ENCODE measurements at places on chromosomes 2 and 18.

- no peak for DNase-seq
- no peaks in the 10 kb centered on the region for H3K4me1 ChIP-seq
- H3K27ac ChIP-seq = no peak overlapping the region
- H3K27me3 ChIP-seq = no peaks in the 10 kb centered on the region
- H3K4me3 ChIP-seq = no peak overlapping the region
- H3K36me3 ChIP-seq = no peaks in the 10 kb centered on the region
Measured at GRCh38 chr18:65988386-65988785, 237.6 kb downstream of the CDH7 start.

GRCh38 chr2:184597571-184597991, 748 bp upstream of the ZNF804A start:
- H3K36me3 ChIP-seq = no peaks in the 10 kb centered on the region
- peak; percentile 75 for DNase-seq
- H3K27ac ChIP-seq = peak overlapping the region; percentile 14
- H3K4me3 ChIP-seq = peak overlapping the region; percentile 79
- peaks cover 40% of the 10 kb centered on the region for H3K27me3 ChIP-seq
- no peaks in the 10 kb centered on the region for H3K4me1 ChIP-seq

- peak overlapping the region; percentile 16 for H3K4me3 ChIP-seq
- no peaks in the 10 kb centered on the region for H3K36me3 ChIP-seq
- H3K4me1 ChIP-seq = peaks cover 19% of the 10 kb centered on the region
- DNase-seq = peak; percentile 36
- no peaks in the 10 kb centered on the region for H3K27me3 ChIP-seq
Measured at GRCh38 chr2:61639721-61640120, 101.6 kb upstream of the XPO1 start.

GRCh38 chr2:189016311-189016861, 42.2 kb downstream of the COL3A1 start:
- no peaks in the 10 kb centered on the region for H3K27me3 ChIP-seq
- H3K4me1 ChIP-seq = peaks cover 4% of the 10 kb centered on the region
- no peak overlapping the region for H3K4me3 ChIP-seq
- H3K36me3 ChIP-seq = no peaks in the 10 kb centered on the region
- H3K27ac ChIP-seq = no peak overlapping the region
- no peak for DNase-seq

DNA sequence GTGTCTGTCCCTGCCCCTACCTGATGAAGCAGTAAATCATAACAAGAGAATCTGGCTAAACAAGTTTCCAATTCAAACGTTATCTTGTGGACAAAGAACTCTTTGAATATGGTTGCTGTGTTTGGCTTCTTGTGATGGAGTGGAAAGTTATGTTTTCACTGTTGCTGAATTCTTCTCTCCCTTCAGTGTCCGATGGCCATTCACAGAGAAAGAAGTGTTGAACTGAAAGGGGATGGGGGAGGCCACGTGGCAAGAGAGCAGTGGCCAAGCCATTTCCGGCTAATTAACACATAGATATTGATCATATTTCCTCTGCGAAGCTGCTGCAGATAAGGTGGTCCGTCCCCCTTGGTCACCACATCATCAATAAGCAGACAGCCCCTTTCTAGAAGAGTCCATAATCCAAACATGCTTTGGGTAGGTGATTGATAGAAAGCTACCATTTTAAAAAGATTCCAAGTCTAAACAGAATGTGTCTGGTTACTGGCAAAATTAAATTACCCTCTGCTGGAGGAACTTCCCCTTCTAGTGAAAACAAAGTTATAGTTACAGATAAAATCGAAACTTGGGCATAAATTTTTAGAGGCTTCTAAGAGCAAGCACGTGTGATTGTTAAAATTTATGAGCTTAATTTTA, 36.9 kb upstream of the FZD7 start:
- no peaks in the 10 kb centered on the region for H3K27me3 ChIP-seq
- no peak overlapping the region for H3K4me3 ChIP-seq
- no peak for DNase-seq
- H3K36me3 ChIP-seq = no peaks in the 10 kb centered on the region

- H3K4me1 ChIP-seq = no peaks in the 10 kb centered on the region
- H3K4me3 ChIP-seq = no peak overlapping the region
- H3K27me3 ChIP-seq = no peaks in the 10 kb centered on the region
- no peak for DNase-seq
- no peak overlapping the region for H3K27ac ChIP-seq
Measured at GRCh38 chr2:30756971-30757370, 50.3 kb downstream of the CAPN13 start.

DNA sequence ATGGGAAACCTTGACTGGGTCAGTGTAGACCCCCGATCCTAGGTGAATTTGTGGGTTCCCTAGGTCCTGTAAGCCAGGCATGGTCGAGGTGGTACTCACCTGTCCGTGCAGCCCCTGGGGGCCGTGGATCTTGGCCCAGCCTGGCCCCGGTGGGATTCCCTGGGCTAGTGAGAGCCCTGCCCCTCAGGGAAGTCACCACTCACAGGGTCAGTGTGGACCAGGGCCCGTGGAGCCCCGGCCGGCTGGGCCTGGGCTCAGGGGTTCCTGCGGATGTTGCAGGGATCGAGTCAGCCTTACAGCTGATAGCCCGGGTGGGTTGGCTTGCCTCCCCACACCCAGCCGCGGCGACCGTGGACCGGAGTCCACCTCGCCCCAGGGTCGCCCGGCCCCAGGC, 528 bp downstream of the ATG9A start:
- H3K36me3 ChIP-seq = peaks cover 48% of the 10 kb centered on the region
- peaks cover 2% of the 10 kb centered on the region for H3K4me1 ChIP-seq
- no peaks in the 10 kb centered on the region for H3K27me3 ChIP-seq
- DNase-seq = no peak
- peak overlapping the region; percentile 81 for H3K27ac ChIP-seq

DNA sequence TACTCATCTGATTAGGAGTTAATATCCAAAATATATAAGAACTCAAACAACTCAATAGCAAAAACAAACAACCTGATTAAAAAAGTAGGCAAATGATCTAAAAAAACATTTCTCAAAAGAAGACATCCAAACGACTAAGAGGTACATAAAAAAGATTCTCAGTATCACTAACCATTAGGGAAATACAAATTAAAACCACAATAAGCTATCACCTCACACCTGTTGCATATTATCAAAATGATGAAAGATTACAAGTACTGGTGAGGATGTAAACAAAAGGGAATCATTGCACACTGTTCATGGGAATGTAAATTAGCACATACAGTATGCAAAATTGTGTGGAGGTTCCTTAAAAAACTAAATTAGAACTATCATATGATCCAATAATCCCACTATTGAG, 865.5 kb downstream of the TMEM182 start:
- H3K27me3 ChIP-seq = no peaks in the 10 kb centered on the region
- H3K27ac ChIP-seq = no peak overlapping the region
- no peak for DNase-seq
- no peaks in the 10 kb centered on the region for H3K36me3 ChIP-seq

DNA sequence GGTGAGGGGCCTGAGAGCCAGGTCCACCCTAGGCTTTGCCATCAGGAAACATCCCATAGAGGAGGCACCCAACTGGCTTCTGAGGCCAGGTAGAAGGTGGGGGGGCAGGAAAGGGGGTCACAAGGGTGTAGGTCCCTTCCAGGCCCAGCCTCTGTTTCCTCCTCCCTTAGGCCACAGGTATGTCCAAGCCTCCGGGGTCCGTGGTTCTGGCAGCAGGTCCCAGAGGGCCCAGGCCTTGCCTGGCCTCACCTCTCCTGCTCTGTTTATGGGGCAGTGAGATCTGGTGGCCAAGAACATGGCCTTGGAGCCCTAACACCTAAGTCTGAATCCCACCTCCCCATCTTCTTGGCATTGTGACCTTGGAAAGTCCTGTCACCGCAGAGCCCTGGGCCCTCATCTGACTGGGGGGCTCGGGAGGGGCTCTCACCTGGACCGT, 21.6 kb upstream of the GPR17 start:
- H3K4me3 ChIP-seq = no peak overlapping the region
- no peaks in the 10 kb centered on the region for H3K36me3 ChIP-seq
- no peak for DNase-seq

DNA sequence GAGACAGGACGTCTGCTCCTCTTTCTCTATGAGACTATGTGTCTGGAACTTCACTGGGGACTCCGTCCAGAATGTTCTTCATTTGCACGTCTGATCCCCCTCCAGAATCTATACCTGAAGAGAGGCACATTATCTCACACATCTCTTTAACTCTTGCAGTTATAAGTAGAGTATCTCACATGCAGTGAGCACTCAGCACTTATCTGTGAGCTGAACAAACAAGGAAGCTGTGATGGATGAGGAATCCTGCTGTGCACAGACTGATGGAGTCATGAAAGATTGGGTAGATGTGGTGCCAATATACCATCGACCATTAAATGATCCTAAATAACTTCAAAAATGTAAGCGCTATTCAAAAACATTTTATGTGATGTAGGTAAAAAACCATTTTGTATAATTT, 888.3 kb upstream of the CELF4 start:
- peak; percentile 51 for DNase-seq
- H3K4me1 ChIP-seq = peaks cover 4% of the 10 kb centered on the region
- H3K4me3 ChIP-seq = no peak overlapping the region
- no peak overlapping the region for H3K27ac ChIP-seq
- no peaks in the 10 kb centered on the region for H3K36me3 ChIP-seq

DNA sequence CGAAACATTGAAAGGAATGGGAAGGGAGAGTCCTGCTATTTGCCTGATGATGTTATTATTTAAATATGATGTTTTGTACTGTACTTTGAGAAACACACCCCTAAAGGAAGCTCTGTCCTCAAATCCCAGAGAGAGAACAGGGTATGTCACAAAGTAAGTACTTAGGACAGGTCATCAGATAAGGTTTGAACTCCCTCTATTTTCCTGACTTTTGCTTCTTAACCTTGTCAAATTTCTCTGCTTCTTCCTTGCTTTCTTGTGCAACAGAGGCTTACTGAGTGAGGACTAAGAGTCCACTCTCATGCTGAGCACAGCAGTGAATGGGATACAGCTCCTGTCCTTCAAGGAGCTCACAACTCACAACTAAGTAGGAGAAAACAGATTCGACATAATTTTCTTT, 3.7 kb downstream of the DGUOK start:
- no peak for DNase-seq
- H3K27me3 ChIP-seq = no peaks in the 10 kb centered on the region
- no peak overlapping the region for H3K27ac ChIP-seq
- H3K4me1 ChIP-seq = no peaks in the 10 kb centered on the region
- H3K36me3 ChIP-seq = peaks cover 25% of the 10 kb centered on the region

- H3K27me3 ChIP-seq = no peaks in the 10 kb centered on the region
- peaks cover 19% of the 10 kb centered on the region for H3K4me1 ChIP-seq
- H3K27ac ChIP-seq = no peak overlapping the region
Measured at GRCh38 chr2:230874876-230875275, 10.1 kb downstream of the ITM2C start.

- H3K4me1 ChIP-seq = no peaks in the 10 kb centered on the region
- no peaks in the 10 kb centered on the region for H3K27me3 ChIP-seq
- no peak for DNase-seq
- H3K4me3 ChIP-seq = no peak overlapping the region
- peaks cover 76% of the 10 kb centered on the region for H3K36me3 ChIP-seq
Measured at GRCh38 chr2:135870571-135870970, 5.7 kb downstream of the MCM6 start.

DNA sequence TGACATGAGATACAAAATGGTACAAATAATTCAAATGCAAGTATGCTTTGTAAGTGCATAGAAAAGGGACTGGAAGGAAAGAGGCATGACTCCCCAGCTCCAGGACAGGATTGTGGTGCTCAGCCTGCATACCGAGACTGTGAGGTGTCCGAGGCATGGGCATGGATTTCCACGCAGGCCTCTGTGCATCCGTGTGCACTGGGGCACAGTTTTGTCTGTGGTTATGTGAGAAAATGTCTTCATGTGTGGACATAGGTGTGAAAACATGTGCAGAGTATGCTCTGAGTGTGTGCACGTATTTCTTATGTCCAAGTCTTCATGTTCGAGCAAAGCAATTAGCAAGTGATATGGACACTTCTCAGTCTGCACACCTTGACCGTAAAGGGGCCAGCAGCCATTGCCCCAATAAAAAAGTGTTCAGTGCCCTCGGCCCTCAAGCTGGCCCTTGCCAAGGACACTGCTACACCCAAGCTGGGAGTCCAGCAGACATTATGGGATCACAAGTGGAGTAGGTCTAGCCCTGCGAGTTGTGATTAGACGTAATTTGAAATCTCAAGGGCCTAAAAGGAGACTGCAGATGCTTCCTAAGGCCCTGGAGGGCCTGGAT, 120.7 kb downstream of the CYP26B1 start:
- no peak overlapping the region for H3K4me3 ChIP-seq
- peak; percentile 22 for DNase-seq
- H3K27me3 ChIP-seq = no peaks in the 10 kb centered on the region
- no peaks in the 10 kb centered on the region for H3K36me3 ChIP-seq
- H3K27ac ChIP-seq = no peak overlapping the region

GRCh38 chr18:8005870-8006569, 438.9 kb downstream of the PTPRM start:
- H3K27ac ChIP-seq = no peak overlapping the region
- H3K36me3 ChIP-seq = no peaks in the 10 kb centered on the region
- no peak for DNase-seq
- no peak overlapping the region for H3K4me3 ChIP-seq

- DNase-seq = peak; percentile 97
- no peaks in the 10 kb centered on the region for H3K27me3 ChIP-seq
- peaks cover 15% of the 10 kb centered on the region for H3K36me3 ChIP-seq
- no peaks in the 10 kb centered on the region for H3K4me1 ChIP-seq
- peak within 1 kb of the TSS; percentile 94 for H3K4me3 ChIP-seq
Measured at GRCh38 chr2:153478289-153479261, at the start of gene RPRM. Gene RPRM, minus strand, starts transcription at chr2:153478762. Its CDS starts 197 bp downstream, at chr2:153478565.

DNA sequence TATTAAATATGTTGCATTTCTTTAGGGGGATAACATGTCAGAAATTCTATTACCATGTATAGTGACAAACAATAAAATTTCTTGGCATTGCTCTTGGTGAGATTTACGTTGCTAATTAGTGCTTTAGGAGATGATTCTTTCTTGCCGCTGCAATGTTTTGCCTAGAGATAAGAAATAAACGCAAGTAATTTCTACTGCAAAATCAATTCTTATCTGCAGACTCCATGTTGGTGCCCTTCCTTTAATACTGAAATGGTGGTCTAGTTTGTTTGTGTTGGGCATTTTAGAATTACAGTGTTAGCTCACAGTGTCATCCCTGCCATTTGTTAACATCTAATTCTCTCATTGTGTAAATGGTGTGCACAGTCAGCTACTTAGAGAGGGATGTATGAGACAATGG, 34.6 kb downstream of the ASXL3 start:
- no peaks in the 10 kb centered on the region for H3K36me3 ChIP-seq
- no peak overlapping the region for H3K4me3 ChIP-seq
- no peak overlapping the region for H3K27ac ChIP-seq
- no peaks in the 10 kb centered on the region for H3K4me1 ChIP-seq
- no peaks in the 10 kb centered on the region for H3K27me3 ChIP-seq

DNA sequence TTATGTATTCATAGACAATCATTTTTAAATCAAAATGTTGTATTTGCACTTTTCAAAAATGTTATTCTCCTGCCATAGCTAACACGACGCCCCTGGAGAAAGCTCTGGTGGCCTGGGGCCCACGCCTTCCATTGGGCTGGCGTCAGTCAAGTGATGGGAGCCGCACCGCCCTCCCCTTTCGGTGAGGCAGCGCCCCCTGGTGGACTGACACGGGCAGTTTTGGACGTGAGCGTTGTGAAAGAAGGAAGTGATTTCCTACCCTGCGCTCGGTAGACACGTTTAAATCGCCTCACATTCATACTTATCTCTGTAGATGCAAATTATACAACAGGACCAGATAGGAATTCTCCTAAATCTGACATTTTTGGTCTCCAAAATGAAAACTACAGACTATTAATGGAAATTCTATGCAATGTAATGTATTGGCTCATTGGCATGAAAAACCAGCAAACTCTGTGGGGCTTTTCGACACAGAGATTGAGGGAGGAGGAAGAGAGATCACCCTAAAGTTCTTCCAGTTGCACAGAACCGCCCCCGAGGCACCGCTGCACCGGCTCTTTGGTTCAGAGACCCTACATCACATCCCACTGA, 326.2 kb upstream of the SOX11 start:
- no peak overlapping the region for H3K4me3 ChIP-seq
- H3K27me3 ChIP-seq = no peaks in the 10 kb centered on the region
- no peaks in the 10 kb centered on the region for H3K4me1 ChIP-seq
- H3K36me3 ChIP-seq = no peaks in the 10 kb centered on the region
- DNase-seq = peak; percentile 95

All from endodermal cell (in vitro differentiated cells).